ENCODE measurements at places on chromosomes 16 and 17.

- H3K27me3 ChIP-seq, result no peaks in the 10 kb centered on the region
- no peaks in the 10 kb centered on the region for H3K4me1 ChIP-seq
- no peak for DNase-seq
- H3K4me3 ChIP-seq, result no peak overlapping the region
Measured at GRCh38 chr16:69855592-69855991, 93.5 kb downstream of the WWP2 start.

- peak within 1 kb of the TSS; percentile 54 for H3K4me3 ChIP-seq
- peaks cover 48% of the 10 kb centered on the region for H3K4me1 ChIP-seq
- peaks cover 10% of the 10 kb centered on the region for H3K36me3 ChIP-seq
- peak within 1 kb of the TSS; percentile 52 for H3K27ac ChIP-seq
Measured at GRCh38 chr16:1612320-1613111, at the start of gene CRAMP1. Gene CRAMP1, plus strand, starts transcription at chr16:1612360. Its CDS starts 2,280 bp downstream, at chr16:1614640.

- DNase-seq, result peak; percentile 70
- H3K27ac ChIP-seq, result peak overlapping the region; percentile 44
- H3K27me3 ChIP-seq, result no peaks in the 10 kb centered on the region
- H3K36me3 ChIP-seq, result no peaks in the 10 kb centered on the region
- H3K4me3 ChIP-seq, result peak overlapping the region; percentile 15
Measured at GRCh38 chr16:17448640-17449638, 21.8 kb downstream of the XYLT1 start.

- no peaks in the 10 kb centered on the region for H3K4me1 ChIP-seq
- no peak overlapping the region for H3K4me3 ChIP-seq
- H3K27me3 ChIP-seq, result no peaks in the 10 kb centered on the region
- no peak overlapping the region for H3K27ac ChIP-seq
Measured at GRCh38 chr17:12727881-12728280, 61.4 kb upstream of the ARHGAP44 start.

DNA sequence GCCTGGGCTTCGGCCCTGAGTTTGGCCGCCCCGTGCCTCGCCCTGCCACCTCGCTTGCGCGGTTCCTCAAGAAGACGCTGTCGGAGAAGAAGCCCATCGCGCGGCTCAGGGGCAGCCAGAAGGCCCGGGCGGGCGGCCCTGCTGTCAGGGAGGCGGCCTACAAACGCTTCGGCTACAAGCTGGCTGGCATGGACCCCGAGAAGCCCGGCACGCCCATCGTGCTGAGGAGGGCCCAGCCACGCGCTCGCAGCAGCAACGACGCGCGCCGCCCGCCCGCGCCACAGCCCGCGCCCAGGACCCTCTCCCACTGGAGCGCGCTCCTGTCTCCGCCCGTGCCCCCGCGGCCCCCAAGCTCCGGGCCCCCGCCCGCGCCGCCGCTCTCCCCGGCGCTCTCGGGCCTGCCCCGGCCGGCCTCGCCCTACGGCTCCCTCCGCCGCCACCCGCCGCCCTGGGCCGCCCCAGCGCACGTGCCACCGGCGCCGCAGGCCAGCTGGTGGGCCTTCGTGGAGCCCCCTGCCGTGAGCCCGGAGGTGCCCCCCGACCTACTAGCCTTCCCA is 12.0 kb downstream of the MYO15A start:
- no peaks in the 10 kb centered on the region for H3K27me3 ChIP-seq
- H3K4me3 ChIP-seq, result no peak overlapping the region
- no peak overlapping the region for H3K27ac ChIP-seq
- H3K4me1 ChIP-seq, result no peaks in the 10 kb centered on the region
- DNase-seq, result no peak
- H3K36me3 ChIP-seq, result no peaks in the 10 kb centered on the region

DNA sequence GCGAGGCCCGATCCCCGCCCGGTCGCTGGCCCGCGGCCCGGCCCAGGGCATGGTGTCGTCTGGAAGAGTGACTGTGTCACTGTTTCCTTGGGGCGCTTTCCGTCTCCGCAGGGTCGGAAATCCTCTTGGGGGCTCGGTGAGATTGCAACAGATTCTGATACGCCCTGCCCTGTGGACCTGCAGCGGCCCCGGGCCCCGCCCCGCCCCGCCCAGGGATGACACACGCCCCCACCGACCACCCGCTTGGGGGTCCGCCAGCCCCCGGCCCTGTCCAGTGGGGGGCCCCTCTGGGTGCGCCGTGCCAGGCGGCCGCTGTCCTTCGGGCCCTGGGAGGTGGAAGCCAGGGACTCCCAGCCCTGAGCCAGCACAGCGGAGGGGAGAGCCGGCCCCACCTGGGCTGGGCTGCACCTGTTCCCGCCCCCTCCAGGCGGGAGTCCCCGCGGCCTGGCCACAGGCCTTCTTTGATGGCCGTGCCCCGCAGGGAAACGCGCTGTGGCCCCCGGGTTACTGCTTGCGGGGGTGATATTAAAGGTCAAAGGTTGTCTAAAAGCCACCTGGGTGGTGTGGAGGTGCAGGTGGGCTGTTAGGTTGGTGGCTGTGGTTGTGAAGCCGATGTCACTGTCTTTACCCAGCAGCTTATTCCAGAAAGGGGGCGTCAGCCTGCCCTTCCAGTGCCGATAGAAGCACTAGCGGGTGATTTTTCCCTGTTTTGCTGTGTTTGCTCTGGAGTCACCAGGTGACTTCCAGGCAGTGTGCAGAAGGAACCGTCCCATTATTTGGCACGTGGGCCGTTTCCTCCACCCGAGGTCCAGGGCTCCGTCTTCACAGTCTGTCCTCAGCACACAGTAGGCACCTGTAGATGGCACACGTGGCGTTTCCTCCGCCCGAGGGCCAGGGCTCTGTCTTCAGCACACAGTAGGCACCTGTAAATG is 752 bp downstream of the TBC1D24 start:
- peaks cover 34% of the 10 kb centered on the region for H3K4me1 ChIP-seq
- no peak for DNase-seq
- H3K27me3 ChIP-seq, result peaks cover 13% of the 10 kb centered on the region
- peak overlapping the region; percentile 35 for H3K4me3 ChIP-seq
- no peak overlapping the region for H3K27ac ChIP-seq

DNA sequence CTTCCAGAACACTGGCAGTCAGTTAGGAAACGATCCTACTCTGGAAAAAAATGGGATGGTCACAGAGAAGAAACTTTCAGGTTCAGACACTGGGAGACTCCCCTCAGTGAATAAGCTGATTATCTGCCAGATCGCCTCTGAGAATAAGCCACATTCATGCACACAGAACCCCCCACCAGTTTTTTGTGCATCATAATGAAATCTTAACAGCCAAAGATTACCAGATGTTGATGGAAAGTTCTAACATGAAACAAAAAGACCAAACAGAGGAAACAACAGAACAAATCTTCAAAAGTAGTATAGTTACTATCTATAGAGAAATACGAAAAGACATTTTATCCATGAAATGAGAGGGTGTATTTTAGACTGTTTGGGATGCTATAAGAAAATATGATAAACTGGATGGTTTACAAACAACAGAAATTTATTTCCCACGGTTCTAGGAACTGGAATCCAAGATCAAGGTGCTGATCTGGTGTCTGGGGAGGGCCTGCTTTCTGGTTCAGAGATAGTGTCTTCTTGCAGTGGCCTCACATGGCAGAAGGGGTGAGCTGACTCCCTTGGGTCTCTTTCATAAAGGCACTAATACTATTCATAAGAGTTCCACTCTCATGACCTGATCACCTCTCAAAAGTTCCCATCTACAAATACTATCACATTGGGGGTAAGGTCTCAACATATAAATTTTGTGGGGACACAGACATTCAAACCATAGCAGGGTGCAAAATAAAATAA is 8.0 kb upstream of the AMZ2 start:
- H3K36me3 ChIP-seq, result no peaks in the 10 kb centered on the region
- H3K4me3 ChIP-seq, result peak overlapping the region; percentile 5
- no peak for DNase-seq
- no peaks in the 10 kb centered on the region for H3K27me3 ChIP-seq
- peaks cover 54% of the 10 kb centered on the region for H3K4me1 ChIP-seq

- no peaks in the 10 kb centered on the region for H3K36me3 ChIP-seq
- no peak overlapping the region for H3K27ac ChIP-seq
- H3K27me3 ChIP-seq, result no peaks in the 10 kb centered on the region
- DNase-seq, result no peak
Measured at GRCh38 chr16:84507011-84507982, 2.8 kb upstream of the MEAK7 start.

GRCh38 chr17:48609759-48610281 is 997 bp downstream of the HOXB7 start:
- H3K27me3 ChIP-seq, result peaks cover 47% of the 10 kb centered on the region
- peaks cover 49% of the 10 kb centered on the region for H3K4me1 ChIP-seq
- DNase-seq, result no peak

- no peak overlapping the region for H3K4me3 ChIP-seq
- no peaks in the 10 kb centered on the region for H3K4me1 ChIP-seq
- DNase-seq, result peak; percentile 6
- no peaks in the 10 kb centered on the region for H3K27me3 ChIP-seq
- no peak overlapping the region for H3K27ac ChIP-seq
- H3K36me3 ChIP-seq, result no peaks in the 10 kb centered on the region
Measured at GRCh38 chr16:82368041-82368440, 198.0 kb upstream of the MPHOSPH6 start.

- no peaks in the 10 kb centered on the region for H3K4me1 ChIP-seq
- DNase-seq, result no peak
- no peak overlapping the region for H3K27ac ChIP-seq
- peaks cover 79% of the 10 kb centered on the region for H3K36me3 ChIP-seq
Measured at GRCh38 chr17:48181653-48182052, 74.1 kb downstream of the SNX11 start.

GRCh38 chr17:43553573-43553972 is 7.4 kb upstream of the ETV4 start:
- no peak overlapping the region for H3K4me3 ChIP-seq
- no peak for DNase-seq
- H3K27me3 ChIP-seq, result peaks cover 3% of the 10 kb centered on the region
- H3K4me1 ChIP-seq, result no peaks in the 10 kb centered on the region
- no peak overlapping the region for H3K27ac ChIP-seq

- DNase-seq, result peak; percentile 18
- H3K36me3 ChIP-seq, result no peaks in the 10 kb centered on the region
- peaks cover 5% of the 10 kb centered on the region for H3K4me1 ChIP-seq
Measured at GRCh38 chr16:53773150-53773846, 69.3 kb downstream of the FTO start.

DNA sequence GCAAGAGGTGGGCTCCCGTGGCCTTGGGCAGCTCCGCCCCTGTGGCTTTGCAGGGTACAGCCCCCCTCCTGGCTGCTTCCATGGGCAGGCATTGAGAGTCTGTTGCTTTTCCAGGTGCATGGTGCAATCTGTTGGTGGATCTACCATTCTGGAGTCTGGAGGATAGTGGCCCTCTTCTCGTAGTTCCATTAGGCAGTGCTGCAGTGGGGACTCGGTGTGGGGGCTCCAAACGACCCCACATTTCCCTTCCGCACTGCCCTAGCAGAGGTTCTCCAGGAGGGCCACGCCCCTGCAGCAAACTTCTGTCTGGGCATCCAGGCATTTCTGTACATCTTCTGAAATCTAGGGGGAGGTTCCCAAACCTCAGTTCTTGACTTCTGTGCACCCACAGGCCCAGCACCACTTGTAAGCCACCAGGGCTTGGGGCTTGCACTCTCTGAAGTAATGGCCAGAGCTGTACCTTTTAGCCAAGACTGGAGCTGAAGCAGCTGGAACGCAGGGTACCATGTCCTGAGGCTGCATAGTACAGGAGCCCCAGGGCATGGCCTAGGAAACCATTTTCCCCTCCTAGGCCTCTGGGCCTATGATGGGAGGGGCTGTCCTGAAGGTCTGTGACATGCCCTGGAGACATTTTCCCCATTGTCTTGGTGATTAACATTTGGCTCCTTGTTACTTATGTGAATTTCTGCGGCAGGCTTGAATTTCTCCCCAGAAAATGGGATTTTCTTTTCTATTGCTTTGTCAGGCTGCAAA is 6.0 kb downstream of the PRKAR1A start:
- H3K27me3 ChIP-seq, result no peaks in the 10 kb centered on the region
- H3K36me3 ChIP-seq, result peaks cover 18% of the 10 kb centered on the region
- H3K4me1 ChIP-seq, result peaks cover 28% of the 10 kb centered on the region
- no peak overlapping the region for H3K27ac ChIP-seq

GRCh38 chr17:27623614-27624013 is 7.4 kb upstream of the LGALS9 start:
- H3K4me1 ChIP-seq, result peaks cover 6% of the 10 kb centered on the region
- H3K36me3 ChIP-seq, result peaks cover 12% of the 10 kb centered on the region
- H3K27ac ChIP-seq, result no peak overlapping the region
- H3K27me3 ChIP-seq, result no peaks in the 10 kb centered on the region

GRCh38 chr17:3695723-3696411 is at the start of gene P2RX5:
Gene P2RX5, minus strand, starts transcription at chr17:3696155. Its CDS starts 150 bp downstream, at chr17:3696005.
- no peaks in the 10 kb centered on the region for H3K36me3 ChIP-seq
- H3K27ac ChIP-seq, result peak within 1 kb of the TSS; percentile 48
- DNase-seq, result peak; percentile 34
- peaks cover 20% of the 10 kb centered on the region for H3K4me1 ChIP-seq
- peak within 1 kb of the TSS; percentile 74 for H3K4me3 ChIP-seq

- H3K4me3 ChIP-seq, result no peak overlapping the region
- no peaks in the 10 kb centered on the region for H3K27me3 ChIP-seq
Measured at GRCh38 chr17:1179112-1179817, 516 bp downstream of the ABR start.

DNA sequence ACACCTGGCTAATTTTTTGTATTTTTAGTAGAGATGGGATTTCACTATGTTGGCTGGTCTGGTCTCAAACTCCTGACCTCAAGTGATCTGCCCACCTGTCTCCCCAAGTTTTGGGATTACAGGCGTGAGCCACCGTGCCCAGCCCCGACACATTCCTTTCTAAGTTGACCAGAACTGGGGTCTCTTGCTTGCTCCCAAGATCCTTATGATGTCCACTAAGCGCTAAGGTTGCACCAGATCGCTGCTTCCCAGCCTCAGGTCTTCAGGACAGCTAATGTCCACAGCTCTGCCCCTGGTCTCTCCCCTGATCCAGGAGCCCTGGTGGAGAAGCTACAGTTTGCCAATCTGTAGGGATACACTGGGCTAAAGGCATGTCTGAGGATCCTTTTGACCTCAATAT is 29.5 kb downstream of the NSMCE1 start:
- H3K36me3 ChIP-seq, result no peaks in the 10 kb centered on the region
- no peak overlapping the region for H3K27ac ChIP-seq
- DNase-seq, result no peak
- H3K4me1 ChIP-seq, result peaks cover 81% of the 10 kb centered on the region
- no peak overlapping the region for H3K4me3 ChIP-seq
- no peaks in the 10 kb centered on the region for H3K27me3 ChIP-seq

GRCh38 chr16:31397096-31397660 is 4.0 kb downstream of the ITGAD start:
- H3K27ac ChIP-seq, result no peak overlapping the region
- no peak overlapping the region for H3K4me3 ChIP-seq
- H3K4me1 ChIP-seq, result no peaks in the 10 kb centered on the region

DNA sequence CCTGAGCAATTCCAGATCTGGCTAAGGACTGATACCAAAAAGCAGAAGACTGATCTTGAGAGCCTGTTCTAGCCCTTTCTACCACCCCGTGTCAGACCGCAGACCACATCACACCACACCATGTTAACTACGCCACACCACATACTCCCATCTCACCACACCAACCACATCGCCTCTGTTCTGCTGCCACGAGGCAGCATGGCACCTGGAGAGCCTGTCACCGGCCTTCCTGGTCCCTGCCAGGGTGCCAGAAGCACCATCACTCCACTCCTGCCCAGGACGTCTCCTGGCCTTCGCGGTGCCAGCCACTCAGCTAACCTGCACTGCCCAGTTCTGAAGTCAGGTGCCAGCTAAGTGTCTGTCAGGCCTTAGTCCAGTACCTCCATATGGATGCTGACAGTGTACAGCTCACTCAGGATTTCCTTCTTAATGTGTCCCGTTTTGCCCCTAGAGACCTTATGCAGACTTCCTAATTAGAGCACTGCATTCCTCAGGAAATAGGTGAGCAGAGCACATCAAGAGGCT is 37.2 kb upstream of the BCAR1 start:
- H3K27ac ChIP-seq, result no peak overlapping the region
- peak; percentile 75 for DNase-seq
- H3K36me3 ChIP-seq, result peaks cover 14% of the 10 kb centered on the region
- H3K4me1 ChIP-seq, result peaks cover 18% of the 10 kb centered on the region
- H3K27me3 ChIP-seq, result no peaks in the 10 kb centered on the region

GRCh38 chr16:20868890-20869289 is 31.3 kb downstream of the DCUN1D3 start:
- no peaks in the 10 kb centered on the region for H3K27me3 ChIP-seq
- H3K36me3 ChIP-seq, result no peaks in the 10 kb centered on the region
- peaks cover 29% of the 10 kb centered on the region for H3K4me1 ChIP-seq
- no peak overlapping the region for H3K27ac ChIP-seq
- H3K4me3 ChIP-seq, result no peak overlapping the region
